ENCODE measurements at places on chromosomes 7 and 10.

GRCh38 chr7:131157530-131158243, 170.0 kb upstream of the MKLN1 start:
- DNase-seq: no peak

DNA sequence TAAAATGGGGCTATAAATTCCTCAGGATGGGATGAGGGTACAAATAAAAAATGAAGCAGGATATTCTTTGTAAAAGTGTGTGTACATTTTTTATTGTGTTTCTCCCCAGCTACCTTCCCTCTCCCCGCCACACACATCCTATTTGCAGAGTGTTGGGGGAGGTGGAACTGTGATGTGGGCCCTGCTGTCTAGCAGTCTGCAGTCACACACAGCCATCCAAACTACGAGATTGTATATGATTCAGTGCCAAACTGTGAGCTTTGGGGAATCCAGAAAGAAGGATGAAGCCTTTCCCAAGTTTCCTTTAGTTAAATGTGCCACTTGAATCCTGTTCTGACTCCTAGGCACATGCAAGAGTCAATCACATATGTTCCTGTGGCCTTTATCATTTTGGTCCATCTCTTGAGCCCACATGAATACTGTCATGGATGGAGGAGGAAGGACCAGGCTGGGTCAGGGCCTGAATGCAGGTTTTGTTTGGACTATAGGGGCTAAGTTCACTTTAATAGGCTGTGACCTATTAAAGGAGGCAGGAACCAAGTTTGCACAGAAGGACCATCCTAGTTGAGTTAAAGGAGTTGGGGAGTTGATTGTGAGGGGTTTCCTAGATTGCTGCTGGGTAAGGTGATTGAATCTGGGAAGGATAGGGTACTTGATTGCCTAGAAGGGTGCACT, 1.1 kb upstream of the SEMA4G start:
- DNase-seq: no peak

- peak; percentile 44 for DNase-seq
Measured at GRCh38 chr10:77925795-77926565, 575 bp downstream of the DLG5 start.

- no peak for DNase-seq
Measured at GRCh38 chr7:28725045-28725642, 233.0 kb downstream of the TRIL start.

DNA sequence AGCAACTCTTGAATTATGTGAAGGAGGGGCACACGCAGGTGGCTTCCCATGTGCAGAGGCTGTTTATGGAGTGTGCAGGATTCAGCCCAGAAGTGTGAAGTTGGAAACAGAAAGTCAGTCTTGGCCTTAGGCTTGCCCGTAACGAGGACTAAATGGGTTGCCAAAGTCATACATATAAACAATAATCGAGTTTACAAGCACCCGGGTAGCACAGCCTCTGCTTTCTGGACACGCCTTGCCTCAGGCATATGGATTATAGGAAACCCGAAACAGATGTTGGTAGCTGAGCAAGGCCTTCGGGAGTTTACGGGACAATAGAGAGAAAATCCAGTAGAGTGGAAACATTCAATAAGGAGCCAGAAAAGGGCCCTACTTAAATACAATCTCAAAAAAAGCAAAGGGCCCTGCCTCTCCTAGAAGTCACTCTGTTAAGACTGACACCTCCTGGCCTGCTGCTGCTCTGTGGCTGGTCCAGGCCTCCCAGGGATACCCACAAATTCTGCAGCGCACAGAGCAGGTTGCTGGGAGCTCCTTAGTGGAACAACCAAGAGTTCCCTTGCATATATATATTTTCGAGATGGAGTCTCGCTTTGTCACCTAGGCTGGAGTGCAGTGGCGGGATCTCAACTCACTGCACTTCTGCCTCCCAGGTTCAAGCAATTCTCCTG, 48.5 kb downstream of the SMKR1 start:
- DNase-seq: no peak

DNA sequence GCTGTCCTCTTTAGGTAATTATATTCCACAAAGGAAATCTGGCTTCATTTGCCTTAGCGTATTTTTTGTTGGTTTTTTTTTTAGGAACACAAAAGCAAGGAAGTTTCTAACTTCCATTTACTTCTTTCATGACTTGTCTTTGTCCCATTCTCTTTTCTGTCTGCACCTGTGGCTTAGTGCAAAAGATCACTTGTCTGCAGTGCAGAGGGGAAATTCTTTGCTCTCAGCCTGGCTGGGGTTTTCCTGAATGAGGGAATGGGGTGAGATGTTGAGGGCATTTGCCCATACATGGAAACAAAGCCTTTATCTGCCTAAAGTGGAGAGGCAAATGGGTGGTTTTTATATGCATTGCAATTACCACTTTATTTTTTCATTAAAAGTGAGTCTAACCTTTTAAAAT, 361.1 kb upstream of the IGFBP3 start:
- DNase-seq: no peak

DNA sequence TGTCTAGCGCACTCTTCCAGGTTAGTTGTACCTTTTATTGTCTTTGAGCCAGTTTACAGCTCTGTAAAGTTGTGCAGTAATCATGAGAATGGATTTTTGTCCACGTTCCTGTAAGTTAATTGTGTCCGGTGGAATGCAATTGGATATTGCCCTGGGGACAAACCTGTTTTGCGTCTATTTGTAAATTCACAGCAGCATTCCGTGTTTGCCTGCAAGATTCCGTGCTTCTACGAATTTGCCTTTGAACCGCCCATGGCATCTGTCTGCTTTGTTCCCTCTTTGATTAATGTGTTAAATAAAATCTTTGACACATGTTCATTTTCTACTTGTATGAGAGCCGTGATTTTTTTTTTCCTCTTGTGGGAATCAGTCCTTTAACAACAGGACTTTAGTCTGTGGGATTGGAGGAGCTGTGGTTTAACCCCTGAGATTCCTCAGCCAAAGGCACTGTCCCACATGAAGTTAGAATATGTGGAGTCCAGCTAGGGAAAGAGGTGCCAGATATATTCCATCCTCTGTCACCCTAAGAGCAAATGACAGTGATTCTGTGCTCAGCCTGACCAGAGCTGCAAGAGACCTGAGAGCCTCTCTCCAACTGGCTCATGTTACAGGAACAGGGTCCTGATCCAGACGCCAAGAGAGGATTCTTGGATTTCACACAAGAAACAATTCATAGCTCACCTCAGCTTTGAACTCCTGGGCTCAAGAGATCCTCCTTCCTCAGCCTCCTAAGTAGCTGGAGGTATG, 126.3 kb downstream of the COL26A1 start:
- no peak for DNase-seq

GRCh38 chr10:1650542-1651269, 86.6 kb downstream of the ADARB2 start:
- no peak for DNase-seq

GRCh38 chr7:98387544-98388226, 13.2 kb downstream of the BAIAP2L1 start:
- no peak for DNase-seq

GRCh38 chr7:73901823-73902597, 41.1 kb downstream of the TMEM270 start:
- no peak for DNase-seq

DNA sequence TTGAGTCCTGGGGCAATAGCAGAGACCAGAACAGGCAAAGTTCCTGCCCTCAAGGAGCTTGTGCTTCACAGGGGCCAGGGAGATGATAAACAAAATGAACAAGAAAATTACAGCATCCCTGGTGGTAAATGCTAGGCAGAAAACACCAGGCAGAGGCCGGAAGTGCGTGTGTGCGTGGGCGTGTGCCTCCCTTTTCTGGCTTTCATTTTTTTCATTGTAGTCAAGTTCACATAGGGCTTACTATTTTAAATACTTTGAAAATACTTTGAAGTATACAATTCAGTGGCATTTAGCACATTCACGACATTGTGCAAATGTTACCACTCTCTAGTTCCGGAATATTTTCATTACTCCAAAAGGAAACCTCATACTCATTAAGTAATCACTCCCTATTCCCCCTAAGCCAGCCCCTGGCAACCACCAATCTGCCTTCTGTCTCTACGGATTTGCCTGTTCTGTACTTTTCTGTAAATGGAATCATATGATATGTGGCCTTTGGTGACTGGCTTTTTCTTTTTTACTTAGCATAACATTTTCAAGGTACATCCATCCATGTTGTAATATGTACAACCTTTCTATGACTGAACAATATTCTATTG, 88.1 kb upstream of the PDCD4 start:
- DNase-seq: no peak

- DNase-seq: no peak
Measured at GRCh38 chr7:53672681-53673080, 637.2 kb downstream of the POM121L12 start.

DNA sequence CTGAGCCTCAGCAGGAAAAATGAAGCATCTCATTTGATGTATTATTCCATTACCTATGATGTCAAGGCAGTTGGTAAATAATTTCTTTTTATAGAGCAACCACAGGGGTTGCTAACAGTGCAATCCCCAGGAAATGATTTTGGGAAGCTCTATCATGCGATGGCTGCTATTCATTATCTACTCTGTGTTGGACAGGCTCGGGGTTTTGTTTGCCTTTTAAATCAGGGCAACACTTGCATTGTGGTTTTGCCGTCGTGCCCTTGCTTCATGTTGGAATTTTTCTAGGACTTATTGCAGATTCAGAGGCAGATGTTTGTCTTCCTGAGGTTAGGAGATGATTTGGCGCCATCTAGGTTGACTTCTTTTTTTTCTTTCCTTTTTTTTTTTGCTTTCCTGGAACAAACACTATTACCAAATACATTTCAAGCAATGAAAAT, 128.4 kb downstream of the BICC1 start:
- DNase-seq: no peak

- DNase-seq: no peak
Measured at GRCh38 chr7:6271694-6272440, 557 bp downstream of the CYTH3 start.

GRCh38 chr7:47132471-47132870, 449.4 kb downstream of the TNS3 start:
- DNase-seq: no peak

DNA sequence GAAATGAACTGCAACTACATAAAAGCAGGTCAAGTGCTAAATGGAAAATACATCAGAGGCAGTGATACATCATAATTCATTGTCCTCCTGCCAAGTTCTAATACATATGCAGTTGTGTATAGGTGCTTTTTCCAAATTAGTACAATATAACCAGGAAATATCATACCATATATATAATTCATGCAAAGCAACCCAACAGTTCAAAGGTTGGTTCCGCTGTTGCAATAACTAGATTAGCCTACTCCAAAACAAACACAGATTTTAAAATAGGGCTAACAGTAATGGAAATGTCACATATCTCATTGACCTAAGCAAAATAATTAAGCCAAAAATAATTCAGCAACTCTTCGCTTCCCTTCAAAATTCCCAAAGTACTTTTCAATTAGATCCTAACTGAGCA, 88.9 kb upstream of the NEBL start:
- no peak for DNase-seq

DNA sequence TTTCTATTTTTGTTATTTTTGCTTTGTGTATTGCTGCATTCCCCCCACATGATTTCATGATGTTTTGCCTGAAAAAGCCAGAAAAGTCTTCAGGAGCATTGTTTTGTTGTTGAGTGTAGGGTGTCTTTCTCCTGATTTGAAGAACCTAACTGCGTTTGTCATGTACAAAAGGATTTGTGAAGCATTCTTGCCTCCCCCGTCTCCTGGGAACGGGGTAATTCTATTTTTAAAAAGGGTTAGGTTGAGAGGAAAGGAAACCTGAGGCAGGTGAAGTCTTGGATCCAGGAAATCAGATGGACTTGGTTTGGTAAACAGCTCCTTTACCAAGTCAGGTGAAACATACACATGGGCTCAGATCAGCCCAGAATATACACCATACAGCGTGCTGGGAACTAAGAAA, 26.0 kb upstream of the BTBD16 start:
- no peak for DNase-seq

DNA sequence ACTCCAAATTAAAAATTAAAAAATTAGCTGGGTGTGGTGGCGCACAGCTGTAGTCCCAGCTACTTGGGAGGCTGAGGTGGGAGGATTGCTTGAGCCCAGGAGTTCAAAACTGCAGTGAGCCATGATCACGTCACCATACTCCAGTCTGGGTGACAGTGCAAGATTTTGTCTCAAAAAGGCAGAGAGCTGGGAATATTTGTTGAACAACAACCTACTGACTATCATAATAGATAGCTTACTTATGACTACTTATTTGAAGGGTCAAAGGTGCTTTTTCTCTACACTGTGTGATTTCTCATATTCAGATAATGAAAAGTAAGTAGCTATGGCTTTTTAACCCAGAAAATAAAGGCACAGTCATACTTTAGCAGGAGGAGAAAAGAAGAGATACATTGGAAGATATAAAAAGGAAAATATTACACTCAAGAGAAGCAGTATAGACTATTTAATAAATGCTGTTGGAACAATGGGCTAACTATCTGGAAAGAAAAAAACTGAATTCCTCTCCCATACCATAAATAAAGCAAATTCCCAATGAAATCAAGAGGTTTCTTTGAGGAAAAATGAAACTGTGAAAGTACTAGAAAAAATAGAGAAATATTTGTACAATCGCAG, 6.7 kb downstream of the GSDME start:
- no peak for DNase-seq

DNA sequence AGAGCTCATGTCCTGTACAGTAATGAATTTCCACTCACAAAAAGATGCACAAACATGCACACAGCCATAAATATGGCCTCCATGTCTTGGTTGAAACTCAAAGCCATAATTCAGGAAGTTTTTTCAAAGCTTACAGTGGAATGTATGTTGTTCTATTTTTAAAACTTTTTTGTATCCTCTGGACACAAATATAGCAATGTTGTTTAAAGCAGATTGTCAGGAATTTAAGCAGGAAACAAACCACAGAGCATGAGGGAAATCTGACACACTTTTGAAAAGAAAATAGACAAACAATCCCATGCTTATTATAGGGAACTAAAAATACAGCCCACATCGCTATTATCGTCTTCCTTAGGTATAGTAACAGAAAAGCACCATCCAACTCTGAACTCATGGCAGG, 21.5 kb downstream of the LRRN3 start:
- DNase-seq: no peak

DNA sequence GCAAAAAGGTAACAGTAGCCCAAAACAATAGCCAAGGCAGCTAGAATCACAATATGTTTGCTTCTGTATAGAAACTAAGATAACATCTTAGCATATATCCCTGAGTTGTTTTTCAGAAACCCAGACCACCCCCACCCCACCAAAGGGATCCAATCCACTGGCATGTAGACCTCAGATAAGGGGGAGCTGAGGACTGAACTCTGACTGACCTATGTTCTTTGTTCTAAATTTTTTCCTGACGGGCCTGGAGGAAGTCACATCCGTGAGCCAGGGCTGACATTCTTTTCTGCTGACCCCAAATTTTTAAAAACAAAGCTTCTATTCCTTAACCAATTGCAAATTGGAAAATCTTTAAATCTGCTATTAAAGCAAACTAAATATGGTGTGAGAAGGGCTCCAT, 493.9 kb upstream of the IGFBP3 start:
- no peak for DNase-seq

- DNase-seq: no peak
Measured at GRCh38 chr10:99869581-99870122, 87.2 kb downstream of the ABCC2 start.

DNA sequence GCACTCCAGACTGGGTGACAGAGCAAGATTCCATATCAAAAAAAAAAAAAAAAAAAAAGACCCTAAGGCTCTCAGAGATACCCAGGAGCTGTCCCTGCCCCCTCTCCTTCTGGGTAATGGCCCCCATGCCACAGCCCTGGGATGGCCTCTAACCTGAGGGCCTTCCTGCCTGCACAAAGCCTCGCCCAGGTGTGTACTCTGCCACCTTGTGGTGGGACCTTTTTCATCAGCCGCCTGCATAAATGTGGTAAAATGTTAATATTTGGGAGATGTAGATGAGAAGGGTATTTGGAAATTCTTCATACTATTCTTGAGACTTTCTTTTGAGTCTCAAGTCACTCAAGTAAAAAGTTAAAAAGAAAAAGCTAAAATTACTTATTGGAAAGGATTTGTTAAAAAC, 46.3 kb upstream of the RNF216 start:
- no peak for DNase-seq

Data from GM06990 (cell line).